ENCODE measurements at places on chromosomes 13 and 19.
A peak's percentile ranks its signal among the peaks of the same experiment; 100 is the strongest.

GRCh38 chr13:80363890-80364503 is 23.1 kb upstream of the SPRY2 start:
- no peak for DNase-seq

- no peak for DNase-seq
These were observed 98.2 kb upstream of the C1QTNF9B start for GRCh38 chr13:23995283-23996073.

GRCh38 chr19:55958356-55958755 is 10.7 kb downstream of the NLRP8 start:
- DNase-seq, result no peak

GRCh38 chr19:38661996-38662395 is 14.5 kb downstream of the ACTN4 start:
- DNase-seq, result no peak

- no peak for DNase-seq
These were observed 182.5 kb downstream of the NDFIP2 start for GRCh38 chr13:79663435-79663834.

GRCh38 chr19:5031231-5032100 is 62.6 kb downstream of the KDM4B start:
- DNase-seq, result peak; percentile 84

- DNase-seq, result no peak
These were observed 6.8 kb upstream of the ZNF283 start for GRCh38 chr19:43820098-43820883.

GRCh38 chr19:10193790-10194499 is 808 bp downstream of the DNMT1 start:
- no peak for DNase-seq

- DNase-seq, result no peak
These were observed 530 bp downstream of the MAU2 start for GRCh38 chr19:19321141-19321577.

DNA sequence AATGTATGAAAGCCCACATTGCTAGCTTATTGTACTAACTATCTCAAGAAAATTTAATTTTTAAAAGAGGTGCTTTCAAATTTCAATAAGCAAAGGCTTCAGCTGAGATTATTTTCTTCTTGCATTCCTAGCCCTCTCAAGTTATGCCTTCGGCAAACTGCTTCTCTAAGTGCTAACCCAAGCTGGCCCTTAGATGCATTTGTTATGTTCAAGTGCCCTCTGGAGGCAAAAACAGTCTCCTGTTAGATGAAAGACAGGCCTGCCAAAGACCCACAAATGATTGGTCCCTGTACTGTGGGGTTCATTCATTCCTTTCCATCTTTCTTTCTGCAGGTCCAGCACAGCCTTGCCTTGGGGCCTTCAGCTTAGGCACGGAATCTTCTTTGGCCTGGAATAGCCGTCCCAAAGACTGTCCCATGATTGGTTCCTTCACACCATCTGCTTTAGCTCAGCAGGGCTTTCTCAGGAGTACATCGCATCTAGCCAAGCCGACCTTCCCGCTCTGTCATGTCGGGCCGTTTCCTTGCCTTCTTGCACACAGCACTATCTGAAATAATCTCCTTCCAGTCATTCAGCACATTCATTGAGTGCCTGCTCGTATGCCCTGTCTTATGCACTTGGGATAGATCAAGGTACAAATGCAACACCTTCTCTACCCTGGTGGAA is 26.4 kb upstream of the TPTE2 start:
- DNase-seq, result no peak

DNA sequence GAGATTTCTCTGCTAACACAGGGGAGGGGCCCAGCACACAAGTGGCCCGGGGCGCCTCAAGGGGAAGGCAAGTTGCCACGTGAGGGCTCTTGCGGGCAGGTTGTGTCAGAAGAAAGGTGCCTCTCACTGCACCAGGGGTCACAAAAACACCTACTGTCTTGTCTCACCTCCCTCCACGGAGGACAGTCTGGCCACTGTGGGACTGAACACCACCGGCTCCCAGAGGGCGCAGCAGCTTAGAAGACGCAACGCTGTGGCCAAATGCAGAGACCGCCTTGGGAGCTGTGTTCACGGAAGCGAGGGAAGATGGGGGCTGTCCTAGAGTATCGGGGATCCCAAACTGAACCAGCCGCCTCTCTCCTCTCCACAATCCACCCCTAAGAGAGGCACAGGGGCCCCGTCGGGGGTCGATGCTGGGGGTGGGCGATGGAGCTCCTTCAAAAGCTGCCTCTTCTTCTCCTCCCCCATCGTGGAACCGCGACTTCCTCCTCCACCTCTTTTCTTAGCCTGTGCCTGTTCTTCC is 177.5 kb downstream of the FOXO1 start:
- DNase-seq, result no peak

DNA sequence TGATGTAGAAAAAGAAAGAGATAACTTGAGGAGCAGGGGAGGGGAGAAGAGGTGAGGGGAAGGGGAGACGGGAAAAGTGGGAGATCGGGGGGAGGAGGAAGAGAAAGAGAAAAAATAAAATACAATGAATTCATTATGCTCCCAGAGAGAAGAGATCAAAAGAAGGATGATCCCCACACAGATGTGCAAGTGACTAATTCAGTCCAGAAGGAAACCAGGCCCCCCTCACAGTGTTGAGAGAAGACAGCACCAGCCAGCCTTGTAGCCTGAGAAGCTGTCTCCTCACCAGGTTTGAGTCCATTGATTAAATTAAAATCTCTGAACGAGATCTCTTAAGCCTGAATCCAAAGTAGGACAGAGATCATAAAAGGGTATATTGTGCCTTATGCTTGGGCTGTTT is 333.7 kb upstream of the NBEA start:
- no peak for DNase-seq

- no peak for DNase-seq
These were observed 71.2 kb upstream of the STK24 start for GRCh38 chr13:98648141-98648540.

DNA sequence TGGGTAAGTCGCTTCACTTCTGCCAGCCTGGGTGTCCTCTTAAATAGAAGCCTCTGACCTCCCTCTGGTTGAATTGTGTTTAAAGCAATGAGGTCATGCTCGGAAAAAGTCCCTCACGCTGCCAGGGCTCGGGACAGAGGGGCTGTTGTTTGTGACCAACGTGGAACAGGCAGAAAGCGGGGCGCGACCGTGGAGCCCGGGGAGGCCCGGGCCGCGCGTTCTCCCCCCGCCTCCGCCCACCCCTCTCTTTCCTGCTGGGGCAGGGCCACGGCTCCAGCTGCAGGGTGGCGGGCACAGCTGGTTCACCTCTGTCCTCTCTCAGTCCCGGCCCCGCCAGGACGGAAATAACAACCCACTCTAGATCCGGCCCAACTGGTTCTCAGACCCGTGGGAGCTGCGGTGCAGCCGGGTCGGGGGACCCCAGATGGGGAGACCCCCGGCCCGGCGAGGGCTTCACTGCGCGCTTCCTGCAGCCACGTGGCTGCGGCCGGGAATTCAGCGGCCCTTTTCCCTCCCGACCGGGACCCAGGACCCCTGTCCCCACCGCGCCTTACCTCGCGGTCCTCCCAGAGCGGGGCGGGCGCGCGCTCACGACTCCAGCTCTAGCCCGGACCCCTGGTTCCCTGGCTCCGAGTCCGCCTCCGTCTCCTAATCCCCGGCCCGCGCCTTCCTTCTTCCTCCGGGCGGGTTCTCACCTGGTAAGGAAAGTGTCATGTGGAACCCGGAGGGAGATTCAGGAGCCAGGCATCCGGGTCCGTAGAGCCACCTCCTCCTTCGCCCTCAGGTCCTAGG is 1.9 kb downstream of the CDC42EP5 start:
- no peak for DNase-seq

- no peak for DNase-seq
These were observed 243.6 kb upstream of the CSNK1A1L start for GRCh38 chr13:37348916-37349643.

- no peak for DNase-seq
These were observed 154.2 kb downstream of the SLC7A1 start for GRCh38 chr13:29441306-29441705.
